ENCODE measurements at places on chromosomes 13 and 19.

DNA sequence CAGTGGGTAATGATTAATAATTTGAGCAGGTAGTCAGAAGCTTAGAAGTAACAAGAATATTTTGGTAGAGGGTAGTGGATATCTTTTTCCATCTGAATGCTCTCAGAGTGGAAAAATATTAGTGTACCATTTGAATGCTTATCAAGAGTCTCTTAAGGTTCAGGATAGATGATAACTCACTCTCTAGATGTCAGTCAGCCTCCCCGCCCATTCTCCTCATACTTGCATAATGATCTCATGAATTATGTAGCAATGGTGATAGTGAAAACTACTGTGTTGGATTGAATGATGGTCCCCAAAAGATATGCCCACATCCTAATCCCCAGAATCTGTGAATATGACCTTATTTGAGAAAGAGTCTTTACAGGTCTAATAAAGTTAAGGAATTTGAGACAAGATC is 132.7 kb upstream of the KLF12 start:
- DNase-seq = no peak

- DNase-seq = no peak
Observed at GRCh38 chr19:50204811-50205675, 1.6 kb downstream of the MYH14 start.

- DNase-seq = no peak
Observed at GRCh38 chr19:52231154-52231910, 38.1 kb upstream of the ZNF766 start.

DNA sequence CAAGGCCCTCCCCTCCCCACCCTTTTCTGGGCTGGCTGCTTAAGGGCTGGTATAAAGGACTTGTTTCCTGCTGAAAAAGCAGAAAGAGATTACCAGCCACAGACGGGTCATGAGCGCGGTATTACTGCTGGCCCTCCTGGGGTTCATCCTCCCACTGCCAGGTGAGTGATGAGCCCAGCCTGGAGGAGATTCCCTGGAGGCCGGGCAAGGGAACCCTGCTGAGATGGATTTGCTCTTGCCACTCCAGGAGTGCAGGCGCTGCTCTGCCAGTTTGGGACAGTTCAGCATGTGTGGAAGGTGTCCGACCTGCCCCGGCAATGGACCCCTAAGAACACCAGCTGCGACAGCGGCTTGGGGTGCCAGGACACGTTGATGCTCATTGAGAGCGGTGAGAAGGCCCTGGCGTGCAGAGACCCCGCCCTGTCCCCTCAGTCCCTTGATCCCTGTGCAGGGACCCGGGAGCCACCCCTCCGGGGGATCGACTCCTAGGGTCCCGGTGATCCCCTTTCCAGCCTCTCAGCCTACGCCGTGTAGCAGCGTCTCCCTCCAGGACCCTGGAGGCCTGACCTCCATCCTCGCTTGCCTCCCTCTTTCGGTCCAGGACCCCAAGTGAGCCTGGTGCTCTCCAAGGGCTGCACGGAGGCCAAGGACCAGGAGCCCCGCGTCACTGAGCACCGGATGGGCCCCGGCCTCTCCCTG is at the start of gene CD177:
TSS of gene CD177 (plus strand) at position 81 of the 699 bp plus-strand sequence. CDS start at position 110, 29 bp downstream.
- no peak for DNase-seq

DNA sequence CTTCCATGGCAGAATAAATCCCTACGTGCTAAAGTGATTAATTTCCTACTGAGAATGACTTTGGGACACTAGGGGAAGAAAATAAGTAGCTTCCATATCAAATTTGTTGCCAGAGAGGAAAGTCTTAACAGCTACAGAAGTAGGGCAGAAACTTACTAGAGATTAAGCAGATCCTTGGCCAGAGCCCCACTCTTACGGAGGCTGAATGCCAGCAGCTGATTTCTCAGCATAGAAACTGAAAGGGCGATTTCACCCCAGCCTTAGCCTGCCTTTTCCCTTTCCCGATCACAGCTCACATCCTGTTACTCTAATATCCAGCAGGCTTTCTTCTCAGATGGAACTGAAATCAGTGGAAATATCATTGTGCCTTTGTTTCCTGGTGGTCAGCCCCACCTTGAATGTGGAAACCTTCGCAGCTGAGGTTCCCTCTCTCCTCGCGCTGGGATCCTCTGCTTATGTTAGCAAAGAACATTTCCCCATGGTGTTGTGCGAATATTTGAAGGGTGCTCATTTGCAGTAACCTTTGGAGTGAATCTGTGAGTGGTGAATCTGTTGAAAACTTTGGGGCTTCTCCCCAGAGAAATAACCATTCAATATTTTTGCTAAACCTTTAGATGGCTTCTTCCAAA is 8.4 kb downstream of the FAM124A start:
- DNase-seq = peak; percentile 14
